ENCODE measurements at places on chromosomes 5 and 9.

GRCh38 chr9:124939944-124940343 is 939 bp downstream of the GOLGA1 start:
- no peak for DNase-seq

- no peak for DNase-seq
Observed at GRCh38 chr5:68652534-68652965, 437.0 kb downstream of the PIK3R1 start.

DNA sequence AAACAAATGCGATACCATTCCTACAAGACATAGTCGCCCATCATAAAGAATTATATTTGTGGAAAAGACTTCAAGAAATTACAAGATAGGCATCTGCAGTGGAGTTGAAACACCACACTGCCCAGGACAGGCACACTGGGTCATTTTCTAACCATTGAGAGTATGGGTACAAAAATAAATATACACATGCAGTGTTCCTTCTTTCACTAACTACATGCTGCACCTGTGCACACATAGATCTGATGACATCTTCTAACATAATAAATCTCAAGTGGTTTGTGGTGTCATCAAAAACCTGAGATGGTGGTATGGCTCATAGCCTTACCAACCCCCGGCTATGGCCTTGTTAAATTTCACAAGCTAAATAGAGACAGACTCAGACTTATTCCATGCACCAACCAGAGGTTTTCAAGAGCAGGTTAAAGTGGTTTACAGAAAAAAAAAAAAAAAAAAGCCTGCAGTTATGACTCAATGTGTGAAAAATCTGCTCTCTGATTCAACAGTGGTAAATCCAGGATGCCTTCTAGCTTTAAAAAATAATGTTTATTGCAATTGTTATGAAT is 12.4 kb upstream of the NFIB start:
- DNase-seq = no peak

DNA sequence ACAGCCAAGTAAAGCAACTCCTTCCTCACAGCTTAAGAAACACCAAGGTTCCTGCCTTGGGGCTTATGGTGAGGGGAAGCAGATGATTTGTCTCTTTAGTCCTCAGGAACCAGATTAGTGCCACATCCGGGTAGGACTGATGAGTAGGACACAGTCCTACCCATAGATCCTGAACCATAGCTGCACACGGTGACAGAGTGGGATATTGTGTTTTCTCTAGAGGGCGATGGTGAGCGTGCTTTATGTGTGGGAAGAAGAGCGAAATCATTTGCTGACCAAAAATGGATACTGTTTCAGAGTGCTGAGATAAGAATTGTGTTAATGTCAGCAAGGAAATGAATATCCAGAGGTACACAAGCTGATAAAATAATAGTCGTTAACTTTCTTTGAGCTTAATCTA is 209.0 kb upstream of the FBXL7 start:
- no peak for DNase-seq

DNA sequence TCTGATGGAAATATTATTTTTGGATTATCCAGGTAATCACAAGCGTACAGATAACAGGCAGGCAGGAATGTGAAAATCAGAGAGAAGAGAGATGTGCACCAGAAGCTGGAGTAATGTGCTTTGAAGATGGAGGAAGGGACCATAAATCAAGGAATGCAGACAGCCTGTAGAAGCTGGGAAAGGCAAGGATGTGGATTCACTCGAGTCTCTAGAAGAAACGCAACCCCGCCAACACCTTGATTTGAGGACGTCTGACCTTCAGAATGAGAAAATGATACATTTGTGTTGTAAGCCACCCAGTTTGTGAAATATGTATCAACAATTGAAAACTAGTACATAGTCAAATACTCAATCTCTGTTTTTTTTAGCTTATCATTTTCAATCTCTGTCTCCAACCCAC is 207.6 kb upstream of the MPDZ start:
- no peak for DNase-seq

DNA sequence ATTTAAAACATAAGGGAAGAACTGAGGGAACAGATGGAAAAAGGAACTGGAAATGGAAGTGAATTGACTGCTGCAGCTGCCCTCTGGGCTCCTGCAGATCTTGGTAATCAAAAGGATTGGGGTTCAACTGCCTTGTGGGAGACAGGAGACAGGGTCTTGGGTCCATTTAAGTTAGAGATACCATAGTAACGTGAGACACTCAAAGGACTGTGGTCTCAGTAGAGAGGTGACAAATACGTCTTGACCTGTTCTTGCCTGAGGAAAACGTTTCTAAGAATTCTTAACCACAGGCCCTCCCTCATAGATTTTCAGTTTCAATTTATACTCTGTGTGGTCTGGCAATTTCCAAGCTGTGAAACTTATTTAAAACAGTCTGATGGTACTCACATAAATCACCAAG is 100.8 kb upstream of the DHFR start:
- no peak for DNase-seq

Measured in suppressor macrophage treated with lipopolysaccharide for 1 hour (primary cell).